T-helper 22 cell (primary cell): ENCODE measurements at places on chromosomes 16 and 17.

- DNase-seq, result no peak
Observed at GRCh38 chr17:67183531-67183930, 61.5 kb downstream of the HELZ start.

GRCh38 chr17:42675965-42676423 lies 800 bp downstream of the PLEKHH3 start:
- DNase-seq, result no peak

- DNase-seq, result no peak
Observed at GRCh38 chr17:78219396-78220150, 5.5 kb downstream of the BIRC5 start.

- no peak for DNase-seq
Observed at GRCh38 chr17:5211458-5211857, 19.8 kb upstream of the ZNF594 start.
